DMS 273 treated with DMSO at 0.1 percent for 48 hours (cell line): ENCODE measurements at places on chromosomes 1 and 21.

- no peak for DNase-seq
These were observed 203.5 kb upstream of the NEGR1 start for GRCh38 chr1:72485801-72486200.

DNA sequence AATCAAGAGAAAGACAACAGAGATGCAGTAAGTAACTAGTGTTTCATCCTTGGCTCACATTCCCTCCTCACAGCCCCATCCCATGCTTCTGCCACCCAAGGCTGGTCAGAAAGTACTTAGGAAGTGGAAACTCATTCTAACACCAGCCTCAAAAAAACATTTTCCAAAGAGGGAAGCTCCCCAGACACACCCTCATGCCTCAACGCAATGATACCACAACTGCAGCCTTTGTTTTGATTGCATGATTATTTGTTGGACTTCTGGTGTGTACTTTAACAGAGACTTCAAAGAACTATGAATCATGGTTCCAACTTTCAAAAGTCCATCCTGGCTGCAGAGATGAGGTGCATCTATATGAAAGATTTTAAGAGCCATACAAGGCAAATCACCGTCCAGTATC is 45.2 kb upstream of the KCNA3 start:
- no peak for DNase-seq

- peak; percentile 73 for DNase-seq
These were observed 8.7 kb upstream of the LGR6 start for GRCh38 chr1:202184750-202185460.

GRCh38 chr1:11462224-11462923 is 16.6 kb upstream of the DISP3 start:
- DNase-seq, result no peak
